ENCODE measurements at places on chromosomes 13 and 19.

- no peak for DNase-seq
Measured at GRCh38 chr13:90792335-90792734, 555.2 kb upstream of the MIR17HG start.

GRCh38 chr19:49224879-49225278 is 67.3 kb downstream of the TRPM4 start:
- DNase-seq, result no peak

GRCh38 chr13:111518161-111518792 is 197.8 kb downstream of the TEX29 start:
- DNase-seq, result no peak

DNA sequence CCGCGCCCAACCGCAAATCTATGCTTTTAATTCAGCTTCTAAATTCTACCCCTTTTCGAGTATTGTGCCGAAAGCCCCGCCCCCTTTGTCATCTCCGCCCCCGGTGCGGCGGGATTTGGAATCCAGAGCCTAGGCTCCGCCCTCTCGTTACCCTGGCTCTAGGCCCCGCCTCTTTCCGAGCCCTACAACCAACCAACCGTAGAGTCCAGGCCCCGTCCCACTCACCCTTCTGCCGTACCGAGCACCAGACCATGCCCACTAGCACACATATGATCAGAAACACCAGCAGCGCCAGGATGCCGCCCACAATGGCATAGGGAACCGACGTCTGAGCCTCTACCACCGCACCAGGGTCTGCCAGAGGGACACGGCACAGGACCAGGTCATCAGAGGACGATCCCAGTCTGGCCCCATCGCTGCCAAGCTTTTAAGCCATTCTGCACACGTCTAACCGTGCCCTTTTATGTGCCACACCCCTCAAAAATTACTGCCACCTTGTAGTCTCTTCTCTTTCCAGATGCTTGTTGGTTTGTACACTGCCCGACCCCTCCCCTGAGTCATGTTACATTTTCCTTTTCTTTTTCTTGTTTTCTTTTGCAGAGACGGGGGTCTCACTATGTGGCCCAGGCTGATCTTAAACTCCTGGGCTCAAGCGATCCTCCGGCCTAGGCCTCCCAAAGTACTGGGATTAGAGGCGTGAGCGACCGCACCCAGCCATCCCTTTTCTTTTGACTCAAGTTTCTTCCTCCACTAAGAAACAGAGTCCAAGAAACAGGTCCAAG is 4.7 kb upstream of the ZNF428 start:
- no peak for DNase-seq

DNA sequence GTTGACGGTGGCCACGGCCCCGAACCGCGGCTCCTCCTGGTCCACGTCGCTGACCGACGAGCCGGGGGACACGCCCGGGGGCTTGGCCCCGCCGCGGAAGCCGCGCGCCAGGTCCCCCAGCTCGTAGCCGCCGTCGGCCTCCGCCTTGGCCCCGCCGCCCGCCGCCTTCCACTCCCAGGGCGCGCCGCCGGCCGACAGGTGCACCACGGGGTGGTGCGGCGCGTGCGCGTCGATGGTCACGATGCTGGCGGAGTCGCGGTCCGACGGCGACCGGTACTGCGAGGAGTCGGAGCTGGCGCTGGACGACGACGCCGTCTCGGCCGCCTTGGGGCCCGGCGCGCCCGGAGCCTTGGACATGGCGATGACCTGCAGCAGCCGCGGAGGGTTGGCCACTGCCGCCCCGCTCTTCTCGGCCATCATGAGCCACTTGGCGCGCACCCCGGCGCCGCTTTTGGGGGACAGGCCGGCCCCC is 9.0 kb downstream of the PLPPR3 start:
- DNase-seq, result no peak

DNA sequence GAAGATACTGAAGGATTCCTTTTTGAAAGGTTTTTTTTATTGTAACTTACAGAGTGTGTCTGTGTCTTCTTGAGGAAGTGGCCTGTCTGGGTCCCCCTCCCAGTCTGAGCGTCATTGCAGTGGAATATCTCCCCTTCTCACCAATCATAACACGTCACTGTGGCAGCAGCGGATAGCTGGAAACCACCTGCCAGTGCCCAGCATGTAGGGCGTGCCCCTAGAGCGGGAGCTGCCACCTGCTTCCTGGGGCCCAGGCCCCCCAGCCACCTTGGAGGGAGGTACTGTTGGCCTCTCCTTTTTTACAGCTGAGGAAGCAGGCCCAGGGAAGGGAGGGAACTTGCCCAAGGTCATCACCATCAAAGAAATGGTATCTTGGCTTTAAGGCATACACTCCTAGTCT is 4.6 kb upstream of the DNM2 start:
- no peak for DNase-seq

DNA sequence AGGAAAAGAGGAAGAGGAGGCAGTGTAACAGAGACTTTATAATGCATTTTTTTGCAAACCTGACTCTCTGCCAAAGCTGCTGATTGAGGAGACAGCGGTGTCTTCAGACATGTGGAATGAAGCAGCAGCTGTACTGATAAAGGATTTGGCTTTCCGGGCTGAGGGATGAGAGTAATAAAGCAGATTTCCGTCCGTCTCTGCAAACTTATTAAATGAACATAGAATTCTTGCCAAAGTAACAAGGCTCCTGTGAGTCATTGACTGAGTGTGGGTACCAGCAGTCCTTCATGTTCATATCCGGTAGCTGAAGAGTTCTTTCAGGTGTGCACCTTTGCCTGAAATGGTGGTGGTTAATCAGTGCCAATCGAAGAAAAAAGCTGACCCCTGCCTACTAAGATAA is 112.6 kb downstream of the LIG4 start:
- DNase-seq, result no peak

GRCh38 chr13:99406799-99407201 is 94.5 kb upstream of the TM9SF2 start:
- no peak for DNase-seq

GRCh38 chr13:68173111-68173510 is 943.0 kb upstream of the PCDH9 start:
- DNase-seq, result no peak

DNA sequence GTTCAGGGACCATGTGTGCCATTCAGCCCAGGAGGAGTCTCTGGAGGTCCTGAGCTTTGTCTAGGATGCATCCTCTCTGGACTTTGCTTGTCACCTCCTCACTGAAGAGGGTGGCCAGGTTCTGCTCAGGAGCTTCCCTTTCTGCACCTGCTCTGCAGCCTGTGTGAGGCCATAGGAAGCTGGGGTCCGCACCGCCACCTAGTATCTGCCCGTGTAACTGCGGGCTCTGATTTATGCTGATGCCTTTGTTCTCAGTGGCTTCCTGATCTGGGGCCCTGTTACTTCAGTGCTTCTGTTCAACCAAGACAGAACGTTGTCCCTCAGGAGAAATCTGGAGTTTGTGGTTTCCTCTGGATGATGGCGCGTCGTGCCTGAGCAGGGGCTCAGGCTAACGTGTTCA is 15.5 kb downstream of the ZNF610 start:
- no peak for DNase-seq

- no peak for DNase-seq
Measured at GRCh38 chr19:50969413-50969760, at the start of gene KLK6. Gene KLK6 (minus strand): TSS chr19:50969591. CDS start chr19:50968104, 1,487 bp downstream.

DNA sequence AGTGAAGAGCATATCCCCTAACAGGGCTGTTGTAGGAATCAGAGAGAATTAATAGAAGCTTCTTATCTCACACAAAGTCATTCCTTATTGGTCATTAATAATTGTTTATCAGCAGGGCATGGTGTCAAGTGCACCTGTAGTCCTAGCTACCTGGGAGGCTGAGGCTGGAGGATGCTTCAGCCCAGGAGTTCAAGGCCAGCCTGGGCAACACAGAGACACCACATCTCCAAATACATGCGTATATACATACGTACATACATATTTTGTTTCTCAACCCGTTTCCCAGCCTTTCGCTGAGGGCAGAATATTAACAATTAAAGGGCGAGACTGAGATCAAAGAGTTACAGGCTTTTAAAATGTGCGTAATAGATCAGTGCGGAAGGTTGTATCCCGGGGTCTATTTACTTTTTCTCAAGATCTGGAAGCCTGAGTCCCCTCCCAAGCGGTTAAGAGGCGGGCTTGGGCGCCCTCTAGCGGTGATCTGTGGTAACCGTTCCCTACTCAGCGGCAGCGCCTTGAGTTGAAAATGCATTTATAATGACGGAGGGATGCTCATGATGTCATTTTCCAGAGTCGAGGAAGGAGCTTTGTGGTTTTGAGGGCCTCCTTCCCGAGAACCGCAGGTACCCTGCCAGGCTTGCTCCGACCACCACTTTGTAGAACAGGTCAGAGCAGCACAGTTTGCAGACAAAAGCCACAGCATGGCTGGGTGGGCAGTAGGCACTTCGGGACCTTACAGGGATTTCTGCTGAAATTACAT is 169.6 kb upstream of the GPR12 start:
- DNase-seq, result peak; percentile 23

DNA sequence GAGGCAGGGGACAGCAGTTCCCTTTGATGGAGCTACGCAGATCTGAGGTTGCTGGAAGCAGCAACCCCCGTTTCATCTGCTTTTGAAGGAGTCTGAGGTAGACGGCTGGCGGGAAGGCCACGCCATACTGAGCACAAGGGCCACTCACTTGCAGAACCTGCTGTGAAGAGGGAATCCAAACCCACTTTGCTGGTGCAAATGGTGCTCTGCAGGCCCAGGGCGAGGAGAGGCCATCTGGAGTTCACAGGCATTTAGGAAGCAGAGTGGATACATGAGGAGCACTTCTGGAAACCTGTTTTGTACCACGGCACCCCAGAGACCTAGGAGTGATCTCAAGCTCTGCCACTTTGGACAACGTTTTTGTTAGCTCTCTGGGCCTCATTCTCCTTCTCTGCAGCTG is 227.8 kb downstream of the UQCRFS1 start:
- DNase-seq, result no peak

DNA sequence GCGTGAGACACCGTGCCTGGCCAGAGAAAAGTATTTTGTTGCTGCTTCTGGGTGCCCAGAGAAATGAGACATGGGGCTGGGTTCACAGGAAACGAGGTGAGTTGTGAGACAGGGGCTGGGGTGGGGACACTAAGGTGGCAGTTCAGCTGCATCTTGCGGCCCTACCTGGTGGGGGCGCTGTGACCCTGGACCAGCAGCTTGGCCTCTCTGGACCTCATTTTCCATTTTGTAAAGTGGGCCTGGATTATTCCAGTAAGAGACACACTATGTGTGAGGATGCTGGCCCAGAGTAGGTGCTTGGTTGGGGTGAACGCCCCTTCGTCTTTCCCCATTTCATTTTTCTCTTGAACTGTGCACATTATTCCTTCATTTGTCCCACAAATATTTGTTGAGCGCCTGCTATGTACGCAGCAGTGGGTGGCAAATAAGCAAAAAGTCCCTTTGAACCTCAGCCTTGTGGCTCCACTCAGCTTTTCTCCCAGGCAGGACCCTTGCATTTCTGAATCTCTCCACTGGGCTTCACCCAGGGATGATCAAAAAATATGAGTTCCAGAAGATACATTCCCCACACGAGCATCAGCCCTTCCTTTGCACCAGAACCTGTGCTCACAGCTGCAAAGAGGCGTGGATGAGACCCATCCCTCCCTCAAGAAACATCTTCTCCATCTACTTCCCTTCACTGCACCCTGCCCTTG is 26.6 kb upstream of the OR10H1 start:
- DNase-seq, result no peak

All from GOT3 (cell line).